ENCODE measurements at places on chromosomes 4 and X.

DNA sequence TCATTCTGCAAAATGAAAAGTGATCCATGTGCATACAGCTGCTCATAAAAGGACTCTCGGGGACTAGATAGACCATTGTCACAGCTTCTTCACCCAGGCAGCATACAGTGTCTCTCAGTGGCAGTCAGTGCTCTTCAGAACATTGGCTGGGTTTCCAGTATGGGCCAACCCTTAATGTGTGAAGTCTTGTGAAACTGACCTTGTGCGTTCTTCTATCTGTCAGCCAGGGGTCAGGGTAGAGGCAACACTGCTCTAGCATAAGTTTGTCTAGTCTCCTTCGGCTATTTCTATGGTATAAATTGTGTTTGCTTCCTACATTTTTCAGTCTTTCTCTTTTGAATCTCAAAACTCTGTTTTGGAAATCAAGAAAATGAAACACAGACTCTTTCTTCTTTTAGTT lies 37.0 kb upstream of the SMIM31 start:
- DNase-seq = no peak

- no peak for DNase-seq
Observed at GRCh38 chr4:169185133-169185956, 85.4 kb downstream of the SH3RF1 start.

DNA sequence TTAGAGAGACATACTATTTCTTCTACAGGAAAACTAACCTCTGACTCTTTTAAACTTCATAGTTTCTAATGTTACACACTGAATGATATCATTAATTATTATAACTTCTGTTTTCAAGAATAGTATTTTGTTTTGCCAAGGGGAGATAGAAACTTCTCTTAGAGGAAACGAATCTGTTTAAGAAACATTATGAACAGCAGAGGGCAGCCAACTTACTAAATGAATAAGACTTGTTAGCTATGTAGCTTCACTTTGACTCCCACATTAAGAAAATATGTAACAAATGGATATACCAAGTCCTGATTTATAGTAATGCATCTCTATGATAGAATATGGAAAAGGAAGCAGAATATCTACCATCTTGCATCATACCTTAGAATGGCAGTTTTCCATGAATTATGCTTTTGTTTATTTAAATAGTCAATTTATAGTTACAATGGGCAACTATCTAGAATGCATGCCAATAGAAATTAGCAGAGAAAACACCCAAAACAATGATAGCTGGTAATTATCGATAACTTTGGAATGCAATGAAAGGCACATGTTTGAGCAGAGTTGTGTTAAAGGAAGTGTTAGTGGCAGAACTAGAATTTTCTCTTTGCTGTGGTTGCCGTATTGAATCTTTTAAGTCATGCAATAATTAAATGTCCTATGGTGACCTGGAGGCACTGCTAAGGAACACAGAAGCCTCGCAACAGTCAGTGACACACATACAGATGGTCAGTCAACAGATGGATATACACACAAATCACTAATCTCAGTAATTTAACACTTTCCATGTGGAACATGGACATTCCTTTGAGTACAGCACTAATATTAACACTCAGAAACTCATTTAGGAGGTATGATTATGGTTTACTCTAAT lies 105.7 kb upstream of the PDLIM3 start:
- DNase-seq = no peak

GRCh38 chr4:92551616-92552015 lies 247.8 kb downstream of the GRID2 start:
- DNase-seq = no peak

- no peak for DNase-seq
Observed at GRCh38 chrX:56766554-56767347, 37.7 kb downstream of the NBDY start.

GRCh38 chr4:166777760-166778159 lies 456.5 kb downstream of the SPOCK3 start:
- DNase-seq = no peak

- DNase-seq = no peak
Observed at GRCh38 chrX:3271834-3272186, 74.6 kb downstream of the MXRA5 start.

DNA sequence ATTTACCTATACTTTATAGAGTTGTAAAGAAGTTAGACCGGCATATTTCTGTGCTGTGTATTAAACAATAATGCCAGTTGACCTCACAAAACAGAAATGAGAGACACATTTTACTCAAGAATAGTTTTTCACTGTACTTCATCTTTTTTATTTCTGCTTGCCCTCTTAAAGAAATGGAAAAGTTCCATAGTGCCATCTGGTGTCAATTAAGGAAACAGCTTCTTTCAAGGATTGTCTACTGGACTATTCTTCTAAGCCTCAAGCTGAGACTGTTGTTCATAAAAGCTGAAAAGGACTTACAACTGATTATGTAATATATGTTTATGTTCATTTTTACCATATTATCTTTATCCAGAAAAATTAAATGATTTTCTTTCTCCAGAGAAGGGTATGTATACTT lies 1523.7 kb downstream of the ARAP2 start:
- DNase-seq = peak; percentile 14

GRCh38 chr4:150782311-150782710 lies 200.4 kb downstream of the MAB21L2 start:
- DNase-seq = peak; percentile 32

GRCh38 chrX:43720961-43721360 lies 64.9 kb downstream of the MAOA start:
- DNase-seq = no peak

- DNase-seq = no peak
Observed at GRCh38 chr4:38344929-38345328, 319.1 kb upstream of the KLF3 start.

- no peak for DNase-seq
Observed at GRCh38 chr4:138535316-138535715, 293.2 kb upstream of the SLC7A11 start.

DNA sequence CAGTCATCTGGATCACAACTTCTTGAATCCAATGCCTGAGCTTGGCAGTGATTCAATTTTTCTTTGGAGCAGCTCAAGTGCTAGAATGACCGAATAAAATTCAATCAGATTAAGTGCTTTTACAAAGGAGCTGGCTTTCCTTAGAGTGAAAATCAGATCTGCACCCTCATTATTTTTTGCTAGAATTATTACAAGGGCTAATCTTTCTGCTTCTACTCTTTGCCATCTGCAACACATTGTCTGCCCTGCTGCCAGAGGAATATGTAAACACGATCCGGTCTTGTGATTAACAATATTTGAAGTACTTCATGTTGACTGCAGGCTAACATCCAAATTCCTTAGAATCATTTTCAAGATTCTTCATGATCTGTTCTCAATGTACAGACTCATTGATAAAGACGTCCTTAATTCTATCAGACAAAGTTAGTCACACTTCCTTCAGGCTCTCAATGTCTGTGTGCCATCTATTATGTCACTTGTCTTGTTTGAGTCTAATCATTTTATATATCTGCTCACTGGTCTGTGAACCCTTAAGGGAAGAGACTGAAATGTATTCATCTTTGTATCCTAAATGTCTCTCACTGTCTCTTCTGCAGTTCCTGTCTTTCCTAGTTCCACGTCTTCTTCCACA lies 531.2 kb downstream of the GALNTL6 start:
- DNase-seq = no peak

GRCh38 chr4:128715616-128716015 lies 93.9 kb upstream of the JADE1 start:
- DNase-seq = no peak

GRCh38 chr4:25903900-25904747 lies 9.9 kb upstream of the SMIM20 start:
- DNase-seq = no peak

DNA sequence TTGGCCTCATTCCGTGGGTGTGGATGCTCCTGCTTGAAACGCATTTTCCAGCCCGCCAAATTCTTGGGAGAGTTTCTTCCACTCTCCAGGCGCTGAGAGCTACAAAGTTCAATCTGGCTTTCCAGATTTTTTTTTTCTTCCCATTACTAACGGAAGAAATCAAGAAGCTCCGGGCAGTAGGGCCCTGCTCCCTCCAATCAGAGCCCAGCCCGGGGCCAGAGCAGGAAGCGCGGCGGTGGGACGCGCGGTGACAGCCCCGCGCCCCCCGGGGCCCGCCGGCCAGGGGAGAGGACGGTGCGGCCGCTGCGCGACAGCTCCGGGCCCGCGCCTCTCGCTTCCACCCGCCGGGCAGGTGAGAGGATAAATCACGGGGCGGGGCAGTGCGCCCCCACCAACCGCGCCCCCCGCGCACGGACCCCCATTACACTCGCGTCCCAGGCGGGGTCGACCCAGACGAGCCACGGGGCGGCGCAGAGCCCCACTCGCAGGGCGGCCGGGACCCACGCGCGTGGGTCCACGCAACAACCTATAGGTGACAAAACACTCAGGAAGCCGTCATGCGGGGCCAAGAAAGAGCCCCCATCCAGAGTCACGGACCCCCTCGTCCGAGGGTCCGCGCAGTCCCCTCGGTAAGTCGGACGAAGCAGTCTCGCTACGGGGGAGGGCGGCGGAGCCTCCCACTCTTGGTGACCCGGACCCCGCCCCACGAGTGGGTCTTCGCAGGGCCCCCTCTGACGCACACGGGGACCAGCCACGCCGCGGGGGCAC lies 868 bp downstream of the AFAP1 start:
- no peak for DNase-seq

DNA sequence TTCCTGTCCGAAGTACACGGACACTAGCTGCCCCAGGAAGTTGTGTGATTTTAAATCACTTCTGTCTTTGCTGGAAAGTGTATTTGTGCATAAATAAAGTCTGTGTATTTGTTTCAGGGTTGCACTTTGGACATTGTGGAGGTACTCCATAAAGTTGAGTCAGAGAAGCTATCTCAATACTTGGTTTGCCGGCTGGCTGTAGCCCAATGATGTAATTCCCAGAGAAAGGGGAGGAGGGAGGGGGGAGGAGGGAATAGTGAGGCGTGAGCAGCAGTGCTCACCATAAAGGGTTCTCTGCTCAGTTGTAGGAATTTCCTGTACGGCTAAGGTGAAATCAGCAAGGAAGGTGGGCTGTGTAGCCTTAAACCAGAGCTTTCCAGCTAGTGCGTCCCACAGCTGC lies 7.5 kb downstream of the APEX2 start:
- DNase-seq = no peak

- DNase-seq = no peak
Observed at GRCh38 chr4:46385235-46385634, 4.7 kb downstream of the GABRA2 start.

DNA sequence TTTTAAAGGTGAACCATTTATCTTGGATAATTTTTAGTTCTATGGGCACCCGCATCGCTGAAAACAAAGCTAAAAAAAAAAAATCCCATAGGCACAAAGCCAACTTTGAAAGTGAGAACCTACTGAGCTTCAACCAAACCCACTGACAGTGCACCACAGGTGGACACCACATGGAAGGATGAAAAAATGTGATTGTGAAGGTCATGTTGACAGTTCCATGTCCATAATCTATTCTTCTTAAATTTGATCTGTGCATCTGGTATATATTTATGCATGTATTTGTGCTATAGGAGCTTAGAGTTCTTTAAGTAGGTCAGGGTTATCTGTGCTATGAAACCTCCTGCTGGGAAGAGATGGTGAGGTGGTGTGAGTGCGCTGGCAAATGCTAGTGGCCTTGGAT lies 374.3 kb downstream of the SPRY1 start:
- no peak for DNase-seq

DNA sequence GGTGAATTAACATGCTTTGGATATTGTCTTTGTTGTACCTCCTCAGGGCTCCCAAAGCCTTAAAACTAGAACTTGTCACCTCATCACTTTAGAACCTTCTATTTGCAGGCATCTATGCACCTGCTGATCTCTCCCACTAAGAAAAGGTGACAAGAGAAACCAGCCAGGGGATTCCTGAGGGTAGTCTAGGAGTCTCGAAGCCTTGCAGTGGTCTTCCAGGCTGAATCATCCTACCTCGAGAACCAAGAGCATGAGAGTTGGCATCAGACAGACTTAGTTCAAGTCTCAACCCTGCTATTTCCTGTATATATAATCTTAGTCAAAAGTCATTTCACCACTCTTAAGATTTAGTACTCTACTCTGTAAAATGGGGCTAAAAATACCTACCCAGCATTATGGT lies 29.6 kb downstream of the RTL5 start:
- no peak for DNase-seq

DNA sequence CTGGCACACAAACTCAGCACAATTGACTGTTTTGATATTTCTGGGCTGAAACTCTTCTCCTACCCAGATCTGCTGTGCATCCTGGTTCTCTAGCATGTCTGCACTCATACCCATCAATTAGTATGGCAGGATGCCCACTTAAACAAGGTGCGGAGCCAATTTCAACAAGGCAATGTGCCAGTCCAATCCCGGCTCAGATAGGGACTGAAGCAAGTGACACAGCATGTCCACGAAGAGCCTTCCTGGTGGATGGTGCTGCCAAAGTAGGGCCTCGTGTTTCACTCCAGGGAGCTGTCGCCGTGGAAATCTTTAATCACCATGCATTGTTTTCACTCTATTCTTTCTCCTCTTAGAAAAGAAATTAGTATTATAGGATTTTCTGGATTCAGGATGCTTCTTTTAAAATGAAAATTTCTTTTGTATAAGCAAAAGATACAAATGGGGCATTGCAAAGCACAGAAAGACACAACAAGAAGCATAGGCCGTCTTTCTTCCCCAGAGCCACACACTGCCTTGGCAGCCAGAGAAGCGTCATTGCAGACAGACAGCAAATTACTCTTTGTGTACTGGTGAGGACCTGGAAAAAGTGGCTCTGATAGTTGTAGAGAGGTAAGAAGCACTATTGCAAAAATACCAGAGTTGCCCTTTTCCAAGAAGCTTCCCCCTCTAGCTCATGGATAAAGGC lies 40.6 kb upstream of the LSM6 start:
- peak; percentile 76 for DNase-seq

GRCh38 chr4:143986180-143986579 lies 33.0 kb downstream of the GYPB start:
- peak; percentile 12 for DNase-seq

DNA sequence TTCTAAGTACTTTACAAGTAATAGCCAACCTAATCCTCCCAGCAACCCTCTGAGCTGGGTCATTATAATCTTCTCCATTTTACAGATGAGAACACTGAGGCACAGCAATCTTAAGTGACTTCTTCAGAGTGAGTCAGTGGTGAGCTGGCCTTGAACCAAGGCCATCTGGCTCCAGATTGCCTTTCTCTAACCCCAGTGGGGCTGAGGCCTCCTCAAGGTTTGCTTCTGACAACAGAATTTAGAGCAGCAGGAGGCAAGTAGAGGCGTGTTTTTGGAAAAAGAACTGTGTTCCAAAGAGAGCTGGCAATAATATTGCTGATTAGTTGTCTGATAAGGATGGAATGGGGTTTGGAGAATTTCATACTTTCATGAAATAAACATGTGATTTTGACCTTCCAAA lies 41.2 kb downstream of the PIR start:
- DNase-seq = no peak

DNA sequence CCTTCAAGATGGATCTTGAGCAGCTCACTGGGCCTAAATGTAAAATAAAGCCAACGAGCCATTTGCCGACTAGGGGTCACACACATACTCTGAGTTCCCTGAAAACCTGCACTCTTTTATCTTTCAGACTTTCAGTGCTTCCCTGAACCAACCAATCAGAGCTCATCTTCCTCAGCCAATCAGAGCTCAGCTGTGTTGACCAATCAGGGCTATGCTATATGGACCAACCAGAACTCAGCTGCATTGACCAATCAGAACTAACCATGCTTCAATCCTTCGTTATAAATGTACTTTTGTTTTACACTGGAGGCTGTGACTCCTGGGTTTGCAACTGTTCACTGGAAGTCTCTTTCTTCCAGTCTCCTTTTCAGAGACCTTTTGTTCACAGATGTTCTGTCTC lies 19.3 kb downstream of the SLC25A53 start:
- DNase-seq = no peak
